ENCODE measurements at places on chromosomes 4 and X. TPM values are rescaled to one million over a fixed set of nuclear protein-coding genes. Genes with fewer than 3 reads are reported as not detected.

Gene CRLF2
- polyA plus RNA-seq = 0.11 TPM

GRCh38 chr4:147866532-147867271, 134.8 kb downstream of the ARHGAP10 start:
- peak; percentile 84 for DNase-seq

Gene TRAM1L1
- 15.1 TPM for polyA plus RNA-seq

Gene NCAPG
- 23.4 TPM for polyA plus RNA-seq

Gene FMR1NB
- 0.13 TPM for polyA plus RNA-seq

Gene SHROOM4
- polyA plus RNA-seq = 17.4 TPM
